Activated CD4-positive, alpha-beta memory T cell treated with anti-CD3 and anti-CD28 coated beads for 36 hours (primary cell): ENCODE measurements at places on chromosomes 4 and X. TPM values are rescaled to one million over a fixed set of nuclear protein-coding genes. Genes with fewer than 3 reads are reported as not detected.

The MCF2 gene
- 0.10 TPM for total RNA-seq

DNA sequence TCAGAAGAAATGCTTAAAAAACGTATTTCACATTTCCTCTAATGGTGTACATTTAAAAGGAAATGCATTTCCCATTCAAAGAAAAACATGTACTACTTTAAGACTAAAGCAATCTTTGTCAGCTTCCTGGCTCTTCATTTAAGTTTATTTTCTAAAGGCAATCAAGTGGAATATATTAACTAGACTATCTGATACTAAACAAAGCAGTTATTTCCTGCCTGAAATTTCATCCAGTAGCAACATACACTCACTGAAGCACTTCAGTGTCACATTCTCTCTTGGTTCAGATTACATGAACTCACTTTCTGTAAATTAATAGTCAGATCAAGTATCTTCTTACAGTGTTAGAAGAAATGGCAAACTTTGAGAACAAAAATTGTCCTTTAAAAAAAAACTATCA lies 42.5 kb downstream of the LRBA start:
- no peaks in the 10 kb centered on the region for H3K36me3 ChIP-seq
- no peak overlapping the region for H3K4me3 ChIP-seq

DNA sequence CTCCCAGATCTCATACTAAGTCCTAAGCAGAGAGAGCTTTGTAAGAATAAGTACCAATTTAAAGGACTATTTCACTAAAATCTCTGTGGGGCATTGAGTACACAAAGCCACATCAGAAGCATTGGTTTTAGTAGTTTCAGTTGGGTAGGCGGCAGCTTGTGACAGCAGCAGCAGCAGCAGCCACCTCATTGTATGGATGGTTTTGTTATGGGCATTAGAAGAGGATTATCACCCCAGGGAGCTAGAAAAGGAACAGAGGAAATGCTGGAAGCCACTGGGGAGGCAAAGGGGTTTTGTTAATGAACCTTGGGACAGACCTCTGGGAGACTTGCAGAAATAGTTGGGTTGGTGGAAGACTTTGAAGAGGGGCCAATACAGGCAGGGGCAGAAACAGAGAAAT lies 93.9 kb upstream of the FRMPD3 start:
- H3K4me1 ChIP-seq = no peaks in the 10 kb centered on the region
- no peaks in the 10 kb centered on the region for H3K36me3 ChIP-seq
- DNase-seq = no peak
- no peak overlapping the region for H3K4me3 ChIP-seq
- peaks cover 3% of the 10 kb centered on the region for H3K27me3 ChIP-seq
- no peak overlapping the region for H3K27ac ChIP-seq

The C1QTNF7 gene
- total RNA-seq = not detected

DNA sequence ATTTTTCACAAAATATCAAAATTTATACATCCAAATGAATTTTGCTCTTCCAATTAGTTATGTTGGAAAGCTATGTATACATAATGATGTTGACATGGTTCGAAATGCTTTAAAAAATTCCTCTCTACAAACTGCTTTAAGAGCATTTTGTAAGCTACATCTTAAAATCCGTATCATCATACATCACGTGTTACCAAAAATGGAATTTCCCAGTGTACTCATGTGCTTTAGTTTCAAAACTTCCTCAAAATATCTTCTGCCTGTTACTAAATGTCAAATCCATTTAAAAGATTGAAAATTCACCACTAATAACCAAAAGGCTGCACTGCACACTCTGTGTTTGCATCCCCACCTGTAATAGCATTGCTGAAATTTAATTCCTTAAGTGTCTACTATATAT lies 87.9 kb downstream of the WDFY3 start:
- no peaks in the 10 kb centered on the region for H3K27me3 ChIP-seq
- no peak for DNase-seq
- H3K27ac ChIP-seq = no peak overlapping the region
- no peaks in the 10 kb centered on the region for H3K4me1 ChIP-seq

The TSPAN7 gene
- total RNA-seq = 0.69 TPM

DNA sequence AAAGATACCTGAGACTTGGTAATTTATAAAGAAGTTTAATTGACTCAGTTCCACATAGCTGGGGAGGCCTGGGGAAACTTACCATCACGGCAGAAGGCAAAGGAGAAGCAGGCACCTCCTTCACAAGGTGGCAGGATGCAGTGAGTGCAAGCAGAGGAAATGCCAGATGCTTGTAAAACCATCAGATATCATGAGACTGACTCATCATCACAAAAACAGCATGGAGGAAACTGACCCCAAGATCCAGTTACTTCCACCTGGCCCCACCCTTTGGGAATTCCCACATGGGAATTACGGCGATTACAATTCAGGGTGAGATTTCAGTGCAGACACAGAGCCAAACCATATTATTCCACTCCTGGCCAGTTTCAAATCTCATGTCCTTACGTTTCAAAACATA lies 514.7 kb upstream of the SPANXN1 start:
- H3K27ac ChIP-seq = no peak overlapping the region
- H3K4me1 ChIP-seq = no peaks in the 10 kb centered on the region
- no peak for DNase-seq
- no peaks in the 10 kb centered on the region for H3K36me3 ChIP-seq
- H3K4me3 ChIP-seq = no peak overlapping the region

DNA sequence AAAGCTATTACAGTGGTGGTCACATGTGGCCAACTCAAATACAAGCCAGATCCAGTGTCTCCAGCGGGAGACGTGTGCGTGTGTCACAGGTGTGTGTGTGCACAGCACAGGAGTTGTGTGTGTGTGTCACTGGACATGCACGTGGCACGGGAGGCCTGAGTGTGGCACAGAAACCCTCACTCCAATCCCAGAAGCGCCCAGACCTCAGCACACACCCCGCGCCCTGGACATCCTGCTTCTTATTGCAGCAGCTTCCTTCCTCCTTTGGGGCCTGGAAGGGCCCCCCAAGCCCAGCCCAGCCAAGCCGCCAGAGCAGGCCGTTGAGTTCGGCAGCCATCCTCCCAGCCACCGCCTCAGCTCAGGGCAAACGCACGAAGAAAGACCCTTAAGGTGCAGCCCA lies 37.9 kb downstream of the ACOX3 start:
- no peaks in the 10 kb centered on the region for H3K27me3 ChIP-seq
- H3K36me3 ChIP-seq = peaks cover 13% of the 10 kb centered on the region
- H3K4me1 ChIP-seq = no peaks in the 10 kb centered on the region
- DNase-seq = no peak
- H3K27ac ChIP-seq = no peak overlapping the region

- no peak overlapping the region for H3K4me3 ChIP-seq
- peaks cover 4% of the 10 kb centered on the region for H3K4me1 ChIP-seq
- DNase-seq = no peak
- H3K27ac ChIP-seq = no peak overlapping the region
- H3K27me3 ChIP-seq = no peaks in the 10 kb centered on the region
- H3K36me3 ChIP-seq = no peaks in the 10 kb centered on the region
These were observed 176.0 kb upstream of the NWD2 start for GRCh38 chr4:37068580-37068979.

- no peak overlapping the region for H3K27ac ChIP-seq
- H3K4me3 ChIP-seq = no peak overlapping the region
- H3K36me3 ChIP-seq = peaks cover 2% of the 10 kb centered on the region
- no peak for DNase-seq
These were observed 65.9 kb downstream of the MTHFD2L start for GRCh38 chr4:74223801-74224200.

The GAGE2A gene
- total RNA-seq = not detected

- no peak for DNase-seq
- H3K27me3 ChIP-seq = no peaks in the 10 kb centered on the region
- no peak overlapping the region for H3K4me3 ChIP-seq
These were observed 178.6 kb downstream of the ZNF674 start for GRCh38 chrX:46366381-46367207.

DNA sequence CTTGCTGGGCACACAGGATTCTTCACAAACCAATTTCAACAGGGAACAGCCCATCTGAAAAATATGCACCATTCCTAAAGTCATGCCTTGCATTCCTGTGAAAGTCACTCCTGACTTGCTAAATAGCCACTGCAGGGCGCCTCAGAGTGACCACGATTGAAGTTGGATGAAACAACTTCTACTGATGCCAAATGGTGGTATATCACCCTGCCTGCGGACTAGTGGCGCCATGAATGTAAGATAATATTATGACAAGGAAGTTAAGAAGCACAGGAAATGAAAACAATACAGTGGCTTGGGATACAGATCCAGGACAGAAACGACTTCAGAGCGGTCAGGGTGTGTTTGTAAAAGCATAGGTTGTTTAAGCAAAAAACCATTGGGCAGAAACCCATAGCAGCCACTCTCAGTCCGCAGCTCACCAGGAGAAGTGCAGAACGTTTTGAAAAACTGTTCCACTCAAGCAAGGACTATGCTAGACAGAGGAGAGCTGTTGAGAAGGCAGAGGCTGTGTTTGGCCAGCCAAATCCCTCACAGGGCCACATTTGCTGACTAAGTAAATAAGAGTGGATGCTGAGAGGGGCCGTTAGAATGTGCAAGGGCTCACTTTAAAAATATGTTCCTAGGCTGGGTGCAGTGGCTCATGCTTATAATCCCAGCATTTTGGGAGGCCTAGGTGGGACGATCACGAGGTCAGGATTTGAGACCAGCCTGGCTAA lies 250.4 kb downstream of the PTTG2 start:
- no peak for DNase-seq
- peaks cover 1% of the 10 kb centered on the region for H3K36me3 ChIP-seq
- no peaks in the 10 kb centered on the region for H3K27me3 ChIP-seq
- H3K4me3 ChIP-seq = no peak overlapping the region

GRCh38 chrX:110022599-110023448 lies 19.9 kb downstream of the TMEM164 start:
- no peaks in the 10 kb centered on the region for H3K27me3 ChIP-seq
- peaks cover 3% of the 10 kb centered on the region for H3K36me3 ChIP-seq
- H3K27ac ChIP-seq = no peak overlapping the region
- H3K4me1 ChIP-seq = peaks cover 9% of the 10 kb centered on the region
- DNase-seq = no peak

The RBMXL3 gene
- not detected for total RNA-seq

The LINC00632 gene
- 1.6 TPM for total RNA-seq

- no peaks in the 10 kb centered on the region for H3K27me3 ChIP-seq
- no peak overlapping the region for H3K27ac ChIP-seq
- H3K4me3 ChIP-seq = no peak overlapping the region
- no peaks in the 10 kb centered on the region for H3K36me3 ChIP-seq
- peak; percentile 46 for DNase-seq
These were observed 23.5 kb downstream of the NDP start for GRCh38 chrX:43949669-43950068.

- H3K36me3 ChIP-seq = no peaks in the 10 kb centered on the region
- H3K4me1 ChIP-seq = peaks cover 24% of the 10 kb centered on the region
- H3K27me3 ChIP-seq = no peaks in the 10 kb centered on the region
- no peak for DNase-seq
These were observed 59.3 kb upstream of the HS3ST1 start for GRCh38 chr4:11487868-11488544.

The SLC25A4 gene
- 8.4 TPM for total RNA-seq

- no peak overlapping the region for H3K4me3 ChIP-seq
- H3K4me1 ChIP-seq = no peaks in the 10 kb centered on the region
- H3K27me3 ChIP-seq = no peaks in the 10 kb centered on the region
- H3K36me3 ChIP-seq = no peaks in the 10 kb centered on the region
- H3K27ac ChIP-seq = no peak overlapping the region
These were observed 56.4 kb downstream of the PGRMC1 start for GRCh38 chrX:119292445-119292844.

GRCh38 chrX:135087867-135088266 lies 32.5 kb downstream of the ETDB start:
- no peak for DNase-seq
- H3K4me3 ChIP-seq = no peak overlapping the region
- peaks cover 6% of the 10 kb centered on the region for H3K4me1 ChIP-seq
- H3K36me3 ChIP-seq = no peaks in the 10 kb centered on the region
- peaks cover 1% of the 10 kb centered on the region for H3K27me3 ChIP-seq
- H3K27ac ChIP-seq = no peak overlapping the region

DNA sequence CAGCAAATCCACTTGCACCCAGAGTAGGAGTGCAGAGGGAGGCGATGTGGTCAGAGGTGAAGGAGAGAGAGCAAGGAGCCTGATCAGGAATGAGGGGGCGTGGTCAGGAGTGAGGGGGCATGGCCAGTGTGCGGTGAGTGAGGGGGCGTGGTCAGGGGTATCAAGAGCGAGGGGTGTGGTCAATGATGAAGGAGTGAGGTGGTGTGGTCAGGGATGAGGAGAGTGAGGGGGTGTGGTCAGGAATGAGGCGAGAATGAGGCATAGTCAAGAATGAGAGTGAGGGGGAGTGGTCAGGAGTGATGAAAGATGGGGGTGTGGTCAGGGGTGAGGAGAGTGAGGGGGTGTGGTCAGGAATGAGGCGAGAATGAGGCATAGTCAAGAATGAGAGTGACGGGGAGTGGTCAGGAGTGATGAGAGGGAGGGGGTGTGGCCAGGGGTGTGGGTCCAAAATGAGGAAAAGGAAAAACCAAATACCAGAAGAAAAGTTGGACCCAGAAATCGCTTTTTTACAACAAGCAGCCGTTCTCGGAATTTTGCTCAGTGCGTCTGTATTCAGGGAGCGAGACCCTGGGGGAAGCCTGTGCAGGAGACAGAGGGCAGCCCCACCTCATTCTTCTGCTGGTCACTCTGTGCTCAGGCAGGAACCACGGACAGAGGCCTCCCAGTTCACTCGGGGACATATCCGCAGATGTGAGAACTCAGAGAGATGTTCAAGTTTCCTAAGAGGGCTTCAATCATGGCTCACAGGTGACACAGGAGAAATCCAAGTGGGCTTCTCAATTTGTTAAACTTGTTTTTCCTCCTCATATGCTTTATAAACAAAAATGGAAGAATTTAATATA lies 47.5 kb downstream of the MAGEA1 start:
- DNase-seq = peak; percentile 24
- no peak overlapping the region for H3K4me3 ChIP-seq
- H3K27me3 ChIP-seq = peaks cover 7% of the 10 kb centered on the region

The GRPR gene
- not detected for total RNA-seq

The PPID gene
- total RNA-seq = 67.2 TPM

- no peaks in the 10 kb centered on the region for H3K36me3 ChIP-seq
- no peak overlapping the region for H3K27ac ChIP-seq
These were observed 173.5 kb downstream of the DCLK2 start for GRCh38 chr4:150251752-150252190.

The POF1B gene
- total RNA-seq = 0.21 TPM

The CT55 gene
- total RNA-seq = not detected

- no peaks in the 10 kb centered on the region for H3K36me3 ChIP-seq
- H3K27me3 ChIP-seq = peaks cover 6% of the 10 kb centered on the region
- no peak overlapping the region for H3K4me3 ChIP-seq
- no peaks in the 10 kb centered on the region for H3K4me1 ChIP-seq
- H3K27ac ChIP-seq = no peak overlapping the region
These were observed 27.8 kb downstream of the BANK1 start for GRCh38 chr4:101818362-101818761.

The APBB2 gene
- total RNA-seq = 1.7 TPM

GRCh38 chr4:153618833-153619232 lies 65.2 kb upstream of the TLR2 start:
- no peak overlapping the region for H3K4me3 ChIP-seq
- no peaks in the 10 kb centered on the region for H3K27me3 ChIP-seq
- peaks cover 40% of the 10 kb centered on the region for H3K4me1 ChIP-seq
- no peak overlapping the region for H3K27ac ChIP-seq
- peaks cover 70% of the 10 kb centered on the region for H3K36me3 ChIP-seq
- DNase-seq = no peak

The GPM6B gene
- total RNA-seq = not detected
